ENCODE measurements at places on chromosomes 1 and 21. TPM values are rescaled to one million over a fixed set of nuclear protein-coding genes. Genes with fewer than 3 reads are reported as not detected.

The S100A7 gene
- not detected for total RNA-seq

The TCHHL1 gene
- total RNA-seq, result not detected

DNA sequence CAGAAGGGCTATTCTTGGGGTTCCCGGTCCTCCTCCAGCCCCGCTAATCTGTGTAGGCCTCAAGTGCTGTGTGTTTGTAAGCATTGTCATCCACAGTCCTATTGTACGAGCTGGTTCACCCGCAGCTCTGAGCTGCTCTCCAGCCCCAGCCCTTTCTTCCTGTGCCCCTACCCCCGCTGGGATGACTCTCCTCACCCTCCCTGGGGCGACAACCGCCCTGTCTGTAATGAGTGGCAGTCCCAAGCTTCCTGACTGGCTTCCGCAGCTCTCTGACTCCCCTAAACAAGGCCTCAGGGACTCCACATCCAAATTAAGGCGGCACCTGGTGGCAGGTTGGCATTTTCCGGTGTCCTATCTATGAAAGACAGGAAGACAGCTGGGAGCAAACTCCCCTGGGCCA lies 45.8 kb downstream of the TFF3 start:
- DNase-seq, result no peak

DNA sequence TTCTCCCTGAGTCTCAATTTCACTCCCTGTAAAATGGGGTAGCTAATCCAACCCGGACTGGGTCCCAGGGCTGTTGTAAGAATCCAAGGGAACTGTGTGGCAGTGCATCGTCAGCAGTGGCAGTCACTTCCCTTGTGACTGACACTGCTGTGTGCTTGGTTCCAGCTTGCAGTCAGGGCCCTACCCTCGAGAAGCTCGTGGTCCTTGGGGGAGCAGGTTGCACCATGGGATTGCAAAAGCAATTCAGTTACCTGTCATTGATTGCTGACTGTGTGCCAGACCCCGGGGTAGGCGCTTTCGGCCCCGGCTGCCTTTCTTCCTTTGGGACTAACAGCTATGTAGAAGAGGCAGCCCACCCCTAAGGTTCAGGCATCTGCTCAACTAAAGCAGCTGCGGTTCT lies 2.9 kb downstream of the PTPRF start:
- DNase-seq, result no peak

DNA sequence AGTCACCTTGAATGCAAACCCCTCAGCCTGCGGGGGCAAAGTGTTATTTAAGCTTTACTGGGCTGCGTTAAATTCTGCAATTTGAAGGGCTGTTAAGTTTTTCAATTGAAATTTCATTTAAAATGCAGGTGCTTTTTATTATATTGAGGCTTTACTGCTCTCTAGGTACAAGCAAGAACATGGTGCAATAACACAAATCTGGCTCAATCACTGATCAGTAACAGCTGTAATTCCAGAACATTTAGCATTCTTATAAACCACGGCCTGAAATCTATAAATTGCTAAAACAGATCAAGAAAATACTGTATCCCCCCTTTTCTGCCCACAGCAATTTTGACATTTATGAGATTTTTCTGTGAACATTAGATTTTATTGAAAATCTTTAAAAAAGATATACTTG lies 322.8 kb downstream of the KCTD3 start:
- no peak for DNase-seq

GRCh38 chr21:34770576-34770975 lies 101.8 kb downstream of the CLIC6 start:
- no peak for DNase-seq

GRCh38 chr1:229079016-229079595 lies 191.8 kb upstream of the RAB4A start:
- no peak for DNase-seq

- no peak for DNase-seq
These were observed 157.3 kb downstream of the ZNF281 start for GRCh38 chr1:200252531-200252930.

- DNase-seq, result no peak
These were observed 25.7 kb downstream of the COQ8A start for GRCh38 chr1:226965581-226966440.

GRCh38 chr21:36015045-36015444 lies 45.3 kb downstream of the SETD4 start:
- no peak for DNase-seq

DNA sequence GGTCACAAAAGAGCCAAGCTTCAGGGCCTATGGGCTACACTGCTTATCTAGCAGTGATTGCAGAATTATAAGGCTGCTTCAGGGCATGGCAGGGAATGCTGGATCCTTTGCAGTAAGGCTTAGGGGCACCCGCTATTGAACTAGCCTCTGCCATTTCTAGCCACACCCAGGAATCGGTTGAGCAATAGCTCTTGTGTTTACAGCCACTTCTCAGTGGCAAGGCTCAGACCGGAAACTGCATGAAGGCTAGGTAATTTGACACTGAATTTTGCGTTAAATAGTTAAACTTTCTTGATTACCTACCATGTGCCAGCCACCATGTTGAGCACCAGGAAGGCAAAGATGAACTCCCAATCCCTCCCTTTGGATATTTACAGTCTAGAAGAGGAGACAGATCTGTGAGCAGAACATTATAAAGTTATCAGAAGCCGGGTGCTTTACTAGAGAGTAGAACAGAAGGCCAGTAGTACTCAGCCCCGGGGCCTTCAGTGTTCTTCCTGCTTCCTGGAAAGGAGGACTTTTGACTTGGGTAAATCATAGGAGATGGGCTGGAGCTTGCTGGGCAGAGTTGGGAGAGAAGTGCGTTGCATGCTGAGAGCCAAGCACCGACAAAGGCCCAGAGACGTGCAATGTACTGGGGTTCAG lies 98.6 kb upstream of the LPGAT1 start:
- DNase-seq, result no peak

All from frontal cortex (tissue), 4 donors.